NCI-H446 (cell line): ENCODE measurements at places on chromosomes 3 and 15.
A peak's percentile ranks its signal among the peaks of the same experiment; 100 is the strongest.

- DNase-seq = no peak
Measured at GRCh38 chr15:67033571-67034044, 31.8 kb upstream of the SMAD3 start.

DNA sequence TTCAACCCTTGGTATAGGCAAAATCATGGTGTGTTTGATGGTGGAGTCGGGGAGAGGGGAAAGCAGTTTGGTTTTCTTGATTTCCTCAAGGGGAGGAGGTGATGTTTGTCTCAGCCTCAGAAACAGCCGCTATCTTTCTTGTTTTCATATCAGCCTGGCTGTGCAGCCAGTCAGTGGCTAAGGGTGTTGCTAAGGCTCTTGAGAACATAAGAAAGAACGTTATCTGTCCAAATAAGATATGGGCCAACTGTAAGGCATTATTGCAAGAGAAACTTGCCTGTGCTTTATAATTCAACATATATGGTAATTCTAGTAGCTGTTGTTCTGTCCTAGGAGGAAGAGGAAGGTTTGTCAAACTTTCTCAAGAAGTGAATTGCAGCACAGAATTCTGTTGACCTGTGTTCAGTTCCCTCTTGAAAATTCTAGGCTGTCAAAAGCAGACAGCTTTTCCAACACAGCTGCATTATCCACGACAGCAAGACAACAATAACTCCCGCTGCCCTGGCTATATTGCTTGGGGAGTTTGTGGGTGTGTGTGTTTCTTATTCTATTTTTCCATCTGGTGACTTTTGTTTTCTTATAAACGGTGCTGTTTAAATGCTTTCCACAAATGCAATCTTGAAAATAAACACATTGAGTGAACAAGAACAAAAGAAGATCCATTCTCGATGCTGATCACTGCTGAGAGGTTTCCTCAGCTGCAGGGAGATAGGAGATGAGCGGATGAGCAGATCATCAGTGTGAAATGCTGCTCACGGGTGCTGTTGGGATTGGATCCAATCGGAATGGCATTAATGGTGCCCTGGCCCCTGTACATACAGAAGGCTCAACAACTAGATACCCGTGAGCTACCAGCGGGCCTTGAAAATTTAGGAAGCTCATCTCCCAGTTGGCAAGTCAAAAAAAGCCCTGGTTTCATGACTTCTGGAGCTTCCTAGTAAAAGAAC, 90.8 kb upstream of the TNFAIP8L3 start:
- DNase-seq = peak; percentile 26

DNA sequence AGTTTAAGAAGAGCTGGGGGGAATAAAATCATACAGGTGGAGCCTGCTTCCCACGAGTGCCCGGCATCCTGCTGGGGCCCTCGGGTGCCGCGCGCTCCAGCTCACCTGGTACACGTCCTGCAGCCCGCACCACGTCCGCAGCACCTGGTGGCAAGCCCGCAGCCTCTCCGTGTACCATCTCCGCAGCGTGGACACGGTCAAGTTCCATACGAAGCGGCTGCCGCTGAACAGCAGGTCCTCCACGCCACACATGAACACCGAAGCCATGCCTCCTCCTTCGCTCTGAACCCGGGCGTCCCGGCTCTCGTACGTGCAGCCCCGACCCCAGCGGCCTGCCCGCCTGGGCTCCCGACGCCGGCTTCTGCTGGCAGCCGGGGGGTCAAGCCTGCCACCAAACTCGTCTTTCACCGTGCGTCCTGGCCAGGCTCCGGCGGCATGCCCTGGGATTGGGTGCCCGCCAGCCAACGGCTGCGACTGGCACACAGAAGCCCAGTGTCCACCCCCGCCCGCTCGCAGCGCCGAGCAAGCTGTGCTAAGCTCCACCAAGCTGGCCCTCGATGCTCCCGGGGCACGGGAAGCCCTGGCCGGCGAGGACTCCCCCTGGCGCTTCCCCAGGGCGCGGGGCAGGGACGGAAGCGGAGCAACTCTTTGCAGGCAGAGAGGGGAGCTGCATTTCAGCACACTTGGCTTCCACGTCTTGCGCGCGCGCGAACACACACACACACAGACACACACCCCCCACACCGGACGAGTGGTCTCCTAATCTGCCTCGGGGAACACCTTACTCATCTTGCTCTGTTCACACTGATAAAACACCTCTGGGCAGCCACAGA, at the start of gene FRMD4B:
TSS of gene FRMD4B (minus strand) at position 366 of the 833 bp plus-strand sequence. CDS start at position 267, 99 bp downstream.
- DNase-seq = no peak

DNA sequence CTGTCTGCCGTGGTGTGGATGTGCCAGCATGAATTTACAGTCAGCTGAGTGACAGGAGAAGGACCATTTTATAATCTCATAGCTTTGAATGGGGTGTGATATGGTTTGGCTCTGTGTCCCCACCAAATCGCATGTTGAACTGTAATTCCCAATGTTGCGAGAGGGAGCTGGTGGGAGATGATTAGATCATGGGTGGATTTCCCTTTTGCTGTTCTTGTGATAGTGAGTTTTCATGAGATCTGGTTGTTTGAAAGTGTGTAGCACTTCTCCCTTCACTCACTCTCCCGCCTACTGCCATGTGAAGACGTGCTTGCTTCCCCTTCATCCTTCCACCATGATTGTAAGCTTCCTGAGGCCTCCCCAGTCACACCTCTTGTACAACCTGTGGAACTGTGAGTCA, 111.9 kb upstream of the CHD2 start:
- DNase-seq = no peak
